ENCODE measurements at places on chromosomes 2 and 18.

DNA sequence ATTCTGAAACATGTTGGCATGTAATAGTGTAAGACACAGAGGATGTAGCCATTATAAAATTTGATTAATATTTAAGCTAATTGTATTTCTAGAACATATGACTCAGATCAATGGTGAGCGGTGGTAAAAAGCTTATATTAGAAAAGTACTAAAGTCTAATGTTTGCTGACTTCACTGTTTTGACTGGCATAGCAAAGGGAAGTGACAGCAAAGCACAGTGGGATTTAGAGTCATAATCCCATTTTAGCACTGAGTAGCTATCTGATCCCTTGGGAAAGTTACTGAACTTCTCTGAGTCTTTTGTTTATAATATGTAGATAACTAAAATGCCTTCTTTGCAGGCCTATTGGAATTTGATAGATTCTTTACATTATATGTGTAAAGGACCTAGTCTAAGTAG, 60.4 kb downstream of the KIAA1328 start:
- DNase-seq, result no peak

DNA sequence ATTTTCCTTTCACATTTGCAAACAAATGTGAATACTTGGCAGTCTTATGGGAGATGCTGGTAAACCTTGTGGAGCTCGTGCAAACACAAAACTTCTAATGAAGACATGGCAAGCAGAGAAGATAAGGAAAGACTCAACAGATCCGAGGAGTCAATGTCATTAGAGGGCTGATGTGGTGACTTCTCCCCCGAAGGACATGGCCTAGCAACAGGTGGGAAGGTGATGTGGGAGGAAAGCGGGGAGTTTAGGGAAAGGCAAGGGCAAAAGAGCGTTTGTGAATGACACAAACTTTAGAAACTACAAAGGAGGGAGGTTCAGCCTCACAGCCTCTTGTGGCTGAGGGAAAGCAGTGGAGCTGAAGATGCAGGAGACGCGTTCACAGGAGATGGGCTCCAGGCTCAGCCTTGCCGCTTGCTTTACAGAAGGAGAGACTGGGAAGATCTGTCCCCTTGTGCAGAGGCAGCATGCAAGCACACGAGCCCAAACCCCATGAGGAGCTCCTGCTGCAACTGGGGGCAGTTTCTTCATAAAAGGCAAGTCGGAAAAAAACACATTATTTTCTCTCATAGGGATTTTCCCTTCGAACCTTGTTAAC, 86.6 kb downstream of the SOWAHC start:
- no peak for DNase-seq

GRCh38 chr2:238239543-238239862, 335 bp downstream of the HES6 start:
- no peak for DNase-seq

DNA sequence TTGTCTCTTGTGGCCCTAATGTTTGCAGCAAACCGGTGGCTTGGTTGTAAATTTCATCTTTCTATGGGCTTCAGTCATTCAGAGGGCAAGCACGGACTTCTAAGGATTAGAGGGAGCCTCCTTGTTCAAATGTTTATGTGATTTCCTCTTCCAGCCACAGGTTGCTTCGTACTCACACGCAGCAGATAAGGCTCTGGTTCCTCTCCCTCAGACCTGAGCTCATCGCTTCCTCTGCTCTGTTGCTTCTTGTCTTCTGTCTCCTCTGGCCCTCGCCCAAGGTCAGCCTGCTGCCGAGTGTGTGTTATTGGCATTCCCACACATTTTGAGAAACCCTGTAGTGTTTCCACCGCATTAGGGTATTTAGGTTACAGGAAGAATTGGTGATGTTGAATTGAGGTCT, 44.0 kb downstream of the MYL12B start:
- DNase-seq, result no peak

GRCh38 chr2:234716271-234716670, 219.4 kb upstream of the ARL4C start:
- DNase-seq, result no peak

GRCh38 chr2:71831193-71831577, 316.5 kb downstream of the CYP26B1 start:
- DNase-seq, result peak; percentile 87

GRCh38 chr18:35479911-35480586, 17.7 kb downstream of the INO80C start:
- no peak for DNase-seq

- DNase-seq, result no peak
These were observed 734.4 kb downstream of the CBLN2 start for GRCh38 chr18:71809711-71810110.

DNA sequence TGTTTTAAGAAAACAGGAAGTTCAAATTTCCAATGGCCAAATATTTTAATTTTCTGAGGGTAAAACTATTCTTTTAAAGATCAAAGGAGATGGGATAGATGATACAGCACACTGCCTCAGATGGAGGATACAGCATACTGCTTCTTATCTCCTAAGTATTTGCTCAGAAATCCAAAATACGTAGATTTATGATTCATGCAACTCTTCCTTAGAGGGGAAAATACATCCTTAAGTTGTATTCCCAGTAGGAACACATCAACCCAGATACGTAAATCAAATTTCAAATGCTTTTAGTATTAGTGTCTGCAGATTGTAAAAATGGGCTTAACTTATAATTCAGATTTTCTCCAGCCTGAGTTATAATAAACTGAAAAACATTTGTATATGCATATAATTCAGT, 235.2 kb downstream of the ZNF385B start:
- DNase-seq, result no peak
